Activated T-helper 2 cell treated with anti-CD3 and anti-CD28 coated beads, Interferon-gamma antibody, Interleukin-2, Interleukin-4, amounts not matched to agents 10 μg/mL and 5 μg/mL and 100 μg/mL, durations not matched to agents 14 hours and 24 hours and 36 hours (primary cell): ENCODE measurements at places on chromosomes 3 and 15. TPM values are rescaled to one million over a fixed set of nuclear protein-coding genes. Genes with fewer than 3 reads are reported as not detected.

DNA sequence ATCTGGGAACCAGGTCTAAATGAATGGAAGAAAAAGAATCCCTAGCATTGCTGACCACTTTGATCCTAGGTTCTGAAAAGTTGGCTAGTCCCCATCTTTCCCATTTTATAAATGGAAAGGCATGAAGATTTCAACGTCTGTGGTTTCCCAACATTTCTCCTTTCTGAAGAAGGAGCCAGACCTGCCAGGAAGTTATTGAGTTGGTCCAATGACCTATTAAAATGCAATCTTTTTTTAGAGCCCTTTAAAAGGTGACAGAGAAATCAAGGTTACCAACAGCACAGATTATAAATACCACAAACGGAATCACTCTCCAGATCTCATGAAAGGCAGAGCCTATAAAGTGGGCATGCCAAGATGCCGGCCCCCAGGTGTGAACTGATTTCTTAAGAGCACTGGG, 505.6 kb upstream of the THBS1 start:
- H3K4me3 ChIP-seq: no peak overlapping the region
- H3K36me3 ChIP-seq: no peaks in the 10 kb centered on the region
- peaks cover 8% of the 10 kb centered on the region for H3K27me3 ChIP-seq
- DNase-seq: no peak
- no peak overlapping the region for H3K27ac ChIP-seq

DNA sequence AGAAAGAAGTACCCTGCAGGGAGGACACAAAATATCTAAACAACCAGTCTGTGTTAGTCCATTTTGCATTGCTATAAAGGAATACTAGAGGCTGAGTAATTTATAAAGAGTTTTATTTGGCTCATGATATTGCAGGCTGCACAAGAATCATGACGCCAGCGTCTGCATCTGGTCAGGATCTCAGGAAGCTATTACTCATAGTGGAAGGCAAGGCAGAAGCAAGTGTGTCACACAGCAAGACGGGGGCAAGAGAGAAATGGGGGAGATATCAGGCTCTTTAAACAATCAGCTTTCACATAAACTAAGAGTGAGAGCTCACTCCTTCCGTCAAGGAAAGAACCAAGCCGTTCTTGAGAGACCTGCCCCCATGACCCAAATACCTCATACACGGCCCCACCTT, 614.8 kb downstream of the ZIC1 start:
- no peak overlapping the region for H3K4me3 ChIP-seq
- H3K27me3 ChIP-seq: no peaks in the 10 kb centered on the region
- no peak overlapping the region for H3K27ac ChIP-seq
- no peaks in the 10 kb centered on the region for H3K36me3 ChIP-seq
- no peak for DNase-seq

- DNase-seq: no peak
- no peak overlapping the region for H3K27ac ChIP-seq
- H3K36me3 ChIP-seq: no peaks in the 10 kb centered on the region
- H3K4me3 ChIP-seq: no peak overlapping the region
- H3K4me1 ChIP-seq: no peaks in the 10 kb centered on the region
These were observed 27.3 kb upstream of the SLC28A2 start for GRCh38 chr15:45224621-45225217.

GRCh38 chr15:38054488-38054887, 120.0 kb downstream of the TMCO5A start:
- H3K4me3 ChIP-seq: no peak overlapping the region
- H3K36me3 ChIP-seq: no peaks in the 10 kb centered on the region
- peaks cover 13% of the 10 kb centered on the region for H3K27me3 ChIP-seq
- peaks cover 13% of the 10 kb centered on the region for H3K4me1 ChIP-seq
- no peak overlapping the region for H3K27ac ChIP-seq

DNA sequence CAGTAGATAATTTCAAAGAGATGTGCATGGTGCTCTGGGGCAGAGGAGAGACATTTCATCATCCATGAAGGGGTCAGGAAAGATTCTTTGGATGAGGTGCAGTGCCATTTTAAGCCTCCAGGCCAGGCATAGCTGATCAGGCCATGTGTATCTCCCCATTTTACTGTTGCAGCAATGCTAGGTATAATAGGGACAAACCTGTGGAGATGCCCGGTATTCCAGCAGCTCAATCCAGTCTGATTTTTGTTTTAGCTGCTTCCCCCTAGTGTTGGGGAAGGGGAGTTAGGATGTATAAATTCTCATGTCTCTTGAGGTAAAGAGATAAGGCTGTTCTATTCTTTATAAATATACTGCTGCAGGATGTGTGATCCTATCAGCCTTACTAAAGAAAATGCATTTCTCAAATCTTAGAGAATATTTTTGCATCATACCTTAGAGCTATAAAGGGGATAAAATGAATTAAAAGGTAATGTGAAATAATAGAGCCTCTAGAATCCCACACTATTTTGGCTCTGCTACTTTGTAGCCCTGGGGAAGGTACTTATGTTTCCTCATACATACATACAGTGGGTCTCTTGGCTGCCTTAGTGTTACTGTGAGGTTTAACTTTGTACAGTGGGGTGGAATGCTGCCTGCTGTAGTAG, 5.2 kb downstream of the CDV3 start:
- no peaks in the 10 kb centered on the region for H3K27me3 ChIP-seq
- peak overlapping the region; percentile 74 for H3K4me3 ChIP-seq
- peaks cover 85% of the 10 kb centered on the region for H3K36me3 ChIP-seq
- peak overlapping the region; percentile 22 for H3K27ac ChIP-seq
- H3K4me1 ChIP-seq: peaks cover 48% of the 10 kb centered on the region

The LRRIQ4 gene
- 0.16 TPM in 2 replicates for total RNA-seq

GRCh38 chr3:156637480-156638022, 36.8 kb upstream of the TIPARP start:
- H3K27me3 ChIP-seq: no peaks in the 10 kb centered on the region
- H3K27ac ChIP-seq: no peak overlapping the region
- DNase-seq: no peak
- H3K4me3 ChIP-seq: no peak overlapping the region

The BFSP2 gene
- not detected in 2 replicates for total RNA-seq

The TNFAIP8L3 gene
- 0.98 and 1.8 TPM in 2 replicates for total RNA-seq

DNA sequence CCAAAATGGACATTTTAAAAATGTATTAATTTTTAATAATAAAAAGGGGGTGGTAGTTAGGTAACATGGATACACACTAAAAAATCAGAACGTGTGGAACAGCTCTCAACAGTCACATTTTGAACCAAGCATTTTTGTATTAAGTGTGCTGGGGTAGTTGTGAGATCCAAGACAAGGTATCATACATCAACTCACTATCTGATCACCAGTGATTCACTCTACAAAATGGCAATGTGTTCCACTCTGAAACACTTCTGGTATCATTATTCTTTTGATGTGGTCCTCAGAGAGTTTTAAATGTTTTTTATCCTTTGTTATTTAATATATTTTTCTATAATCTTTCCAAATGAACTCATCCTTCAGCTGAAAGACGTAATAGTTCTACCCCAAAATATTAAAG, 5.4 kb downstream of the HACL1 start:
- H3K4me3 ChIP-seq: no peak overlapping the region
- H3K27ac ChIP-seq: no peak overlapping the region
- no peak for DNase-seq
- H3K36me3 ChIP-seq: peaks cover 39% of the 10 kb centered on the region
- no peaks in the 10 kb centered on the region for H3K27me3 ChIP-seq
- H3K4me1 ChIP-seq: peaks cover 17% of the 10 kb centered on the region

The GRIP2 gene
- total RNA-seq: not detected in 2 replicates

- H3K36me3 ChIP-seq: peaks cover 39% of the 10 kb centered on the region
- peaks cover 67% of the 10 kb centered on the region for H3K4me1 ChIP-seq
- no peaks in the 10 kb centered on the region for H3K27me3 ChIP-seq
These were observed 6.7 kb downstream of the NBEAL2 start for GRCh38 chr3:46986055-46986730.

DNA sequence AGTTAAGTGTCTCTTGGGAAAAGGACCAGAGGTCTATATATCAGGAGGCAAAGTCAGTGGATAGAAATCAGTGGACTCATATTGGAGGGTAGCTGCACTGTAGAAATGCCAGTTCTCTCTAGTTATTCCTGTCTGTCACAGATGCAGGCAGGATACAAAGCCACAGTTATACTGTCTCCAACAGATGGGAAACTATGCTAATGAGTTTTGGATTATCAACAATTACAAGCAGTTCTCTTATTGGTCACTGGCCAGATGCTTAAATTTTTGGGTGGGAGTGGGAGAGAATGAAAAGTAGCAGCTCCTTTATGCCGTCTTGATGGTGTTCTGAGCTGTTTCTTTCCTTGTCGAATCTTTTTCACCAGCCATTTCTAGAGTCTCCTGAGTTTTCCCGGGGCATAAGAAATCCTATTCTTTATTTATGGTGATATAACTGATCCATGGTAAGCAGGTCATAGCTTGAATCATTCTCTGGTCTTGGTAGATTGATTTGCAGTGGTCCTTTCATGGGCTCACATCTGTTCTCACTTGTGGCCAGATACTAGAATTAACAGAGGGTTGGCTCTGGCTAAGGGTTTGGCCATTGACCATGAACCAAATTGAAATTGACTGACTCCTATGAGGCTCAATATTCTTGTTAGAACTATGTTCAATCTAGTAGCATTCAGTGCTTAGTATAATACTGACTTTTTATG, 44.6 kb upstream of the RBMS3 start:
- H3K4me3 ChIP-seq: no peak overlapping the region
- no peak overlapping the region for H3K27ac ChIP-seq

DNA sequence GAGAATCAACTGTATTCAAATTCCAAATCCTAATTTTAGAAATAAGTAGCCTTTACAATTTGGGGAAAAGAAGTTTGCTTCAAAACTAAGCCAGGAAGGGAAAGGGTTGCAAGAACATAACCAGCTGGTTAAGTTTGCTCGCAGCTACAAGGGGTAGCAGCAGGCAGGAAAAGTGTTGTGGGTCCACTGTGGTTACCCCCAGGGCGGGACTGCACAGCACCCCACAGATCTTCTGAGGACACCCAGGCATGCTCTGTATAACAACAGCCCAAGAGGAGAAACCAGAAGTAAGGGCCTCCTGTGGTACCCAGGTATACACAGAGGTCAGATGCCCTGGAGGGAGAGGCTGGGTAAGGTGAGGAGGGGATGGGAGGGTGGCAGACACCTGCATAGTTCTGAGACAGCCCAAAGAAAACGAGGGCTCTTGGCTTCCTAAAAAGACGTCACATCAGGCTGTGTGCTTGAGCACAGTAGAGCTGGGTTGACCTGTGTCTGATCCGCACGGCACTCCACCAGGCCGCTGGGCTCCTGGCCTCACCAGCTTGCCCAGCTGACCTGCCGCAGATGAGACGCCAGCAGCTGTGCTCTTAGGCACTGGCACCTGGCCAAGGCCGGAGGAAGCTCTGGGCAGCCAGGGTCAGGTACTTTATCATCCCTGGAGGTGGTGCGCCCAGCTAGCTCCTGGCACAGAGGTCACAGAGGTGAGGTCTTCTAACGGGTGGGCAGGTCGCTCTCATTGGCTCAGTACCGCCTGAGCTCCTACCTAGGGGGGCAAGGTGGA, 81.8 kb upstream of the SNRPA1 start:
- no peak overlapping the region for H3K27ac ChIP-seq
- no peak for DNase-seq
- no peaks in the 10 kb centered on the region for H3K36me3 ChIP-seq

DNA sequence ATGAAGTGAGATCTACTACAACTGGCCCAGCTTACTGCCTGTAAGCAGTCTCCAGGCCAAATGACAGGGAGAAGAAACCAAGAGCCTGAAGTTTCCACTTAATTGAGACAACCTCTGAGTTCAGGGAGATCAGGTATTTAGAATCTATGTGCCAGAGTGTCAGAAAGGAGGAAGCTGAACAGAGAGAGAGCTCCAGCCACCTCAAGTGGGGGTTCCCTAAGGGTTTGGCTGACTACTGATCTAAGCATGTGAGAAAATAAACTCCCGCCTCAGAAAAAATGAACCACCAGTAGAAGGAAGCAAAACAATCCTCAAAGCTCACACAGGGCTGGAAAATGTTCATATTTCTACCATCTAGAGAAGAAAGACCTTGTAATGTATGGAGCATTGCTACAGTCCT, 25.0 kb downstream of the ADAM10 start:
- H3K4me1 ChIP-seq: peaks cover 25% of the 10 kb centered on the region
- H3K36me3 ChIP-seq: peaks cover 31% of the 10 kb centered on the region
- no peaks in the 10 kb centered on the region for H3K27me3 ChIP-seq
- H3K4me3 ChIP-seq: no peak overlapping the region
- DNase-seq: no peak

The APOD gene
- total RNA-seq: 0.87 and 1.3 TPM in 2 replicates

DNA sequence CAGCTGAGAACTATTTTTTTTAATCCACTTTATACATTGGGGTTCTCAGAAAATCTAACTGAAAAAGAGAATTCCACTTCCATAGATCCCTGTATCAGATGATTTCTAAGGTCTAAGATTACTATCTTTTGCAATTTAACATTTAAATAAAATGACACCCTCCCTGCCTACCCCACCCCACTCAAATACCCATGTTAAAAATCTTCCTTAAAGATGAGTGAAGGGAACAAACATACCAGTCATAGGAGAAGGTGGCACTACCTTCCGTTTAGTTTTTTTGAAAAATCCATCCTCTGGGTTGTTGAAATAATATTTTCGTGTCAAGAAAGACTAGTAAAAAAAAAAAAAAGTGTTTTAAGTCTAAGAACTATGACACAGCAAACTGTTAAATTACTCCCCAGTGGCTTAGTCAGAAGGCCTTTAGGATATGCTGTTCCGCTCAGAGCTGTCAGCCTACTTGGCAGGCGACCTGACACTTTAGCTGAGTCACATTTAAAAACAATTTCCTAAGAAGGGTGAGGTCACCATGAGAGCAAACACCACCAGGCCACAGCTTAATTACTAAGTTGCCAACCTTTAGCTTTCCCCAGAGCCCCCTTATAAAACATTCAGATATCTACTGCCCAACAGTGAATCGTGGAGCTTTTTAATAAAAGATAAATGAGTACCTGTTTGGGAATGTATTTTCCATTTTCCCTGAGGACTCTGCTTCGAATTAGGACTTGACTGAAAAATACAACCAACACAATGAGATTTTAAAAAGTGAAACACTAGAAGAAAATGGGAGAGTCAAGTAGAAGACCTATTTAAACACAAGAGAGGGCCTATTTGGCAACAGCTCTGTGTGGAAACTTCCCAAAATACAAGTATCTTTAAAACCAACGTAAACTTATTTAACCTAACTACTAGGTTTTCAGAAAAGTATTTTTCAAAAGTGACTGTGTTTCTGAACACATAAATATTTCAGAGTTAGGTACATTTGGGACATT, 9.6 kb downstream of the EMC3 start:
- DNase-seq: no peak
- H3K4me1 ChIP-seq: peaks cover 21% of the 10 kb centered on the region
- H3K4me3 ChIP-seq: peak overlapping the region; percentile 3
- peak overlapping the region; percentile 75 for H3K27ac ChIP-seq
- peaks cover 36% of the 10 kb centered on the region for H3K36me3 ChIP-seq

The COL6A6 gene
- not detected in 2 replicates for total RNA-seq

DNA sequence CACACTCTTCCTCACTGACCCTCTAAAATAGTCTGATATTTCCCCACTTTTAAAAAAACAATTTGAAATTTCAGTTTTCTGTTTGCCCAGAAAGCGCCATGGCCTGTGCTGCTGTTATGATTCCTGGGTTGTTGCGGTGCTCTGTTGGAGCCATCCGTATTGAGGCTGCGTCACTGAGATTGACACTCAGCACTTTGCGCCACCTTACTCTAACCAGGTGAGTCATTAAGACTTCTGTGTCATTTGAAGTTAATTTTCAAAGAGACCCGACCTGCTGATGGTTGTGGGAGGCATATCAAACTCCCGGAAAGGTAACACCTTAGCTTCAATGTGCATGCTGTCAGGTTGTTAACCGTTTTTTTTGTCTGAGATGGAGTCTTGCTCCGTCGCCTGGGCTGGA, 5.8 kb downstream of the OXNAD1 start:
- H3K36me3 ChIP-seq: peaks cover 37% of the 10 kb centered on the region
- no peak for DNase-seq
- H3K27me3 ChIP-seq: no peaks in the 10 kb centered on the region
- H3K4me3 ChIP-seq: no peak overlapping the region
